Heart left ventricle (tissue), 16 donors: ENCODE measurements at places on chromosomes 13 and 19. TPM values are rescaled to one million over a fixed set of nuclear protein-coding genes. Genes with fewer than 3 reads are reported as not detected.

- H3K36me3 ChIP-seq, result no peaks in the 10 kb centered on the region
- H3K4me3 ChIP-seq, result no peak overlapping the region
- H3K27me3 ChIP-seq, result no peaks in the 10 kb centered on the region
- H3K4me1 ChIP-seq, result peaks cover 41% of the 10 kb centered on the region
These were observed 18.8 kb downstream of the FLT1 start for GRCh38 chr13:28475916-28476725.

- no peaks in the 10 kb centered on the region for H3K27me3 ChIP-seq
- no peak overlapping the region for H3K27ac ChIP-seq
- DNase-seq, result no peak
- peaks cover 8% of the 10 kb centered on the region for H3K4me1 ChIP-seq
- H3K36me3 ChIP-seq, result no peaks in the 10 kb centered on the region
These were observed 109.2 kb downstream of the ZNF486 start for GRCh38 chr19:20276011-20276731.

- no peak overlapping the region for H3K4me3 ChIP-seq
- DNase-seq, result no peak
- no peaks in the 10 kb centered on the region for H3K27me3 ChIP-seq
- no peaks in the 10 kb centered on the region for H3K4me1 ChIP-seq
- no peak overlapping the region for H3K27ac ChIP-seq
- H3K36me3 ChIP-seq, result peaks cover 41% of the 10 kb centered on the region
These were observed 38.0 kb downstream of the PHF11 start for GRCh38 chr13:49533591-49534269.

DNA sequence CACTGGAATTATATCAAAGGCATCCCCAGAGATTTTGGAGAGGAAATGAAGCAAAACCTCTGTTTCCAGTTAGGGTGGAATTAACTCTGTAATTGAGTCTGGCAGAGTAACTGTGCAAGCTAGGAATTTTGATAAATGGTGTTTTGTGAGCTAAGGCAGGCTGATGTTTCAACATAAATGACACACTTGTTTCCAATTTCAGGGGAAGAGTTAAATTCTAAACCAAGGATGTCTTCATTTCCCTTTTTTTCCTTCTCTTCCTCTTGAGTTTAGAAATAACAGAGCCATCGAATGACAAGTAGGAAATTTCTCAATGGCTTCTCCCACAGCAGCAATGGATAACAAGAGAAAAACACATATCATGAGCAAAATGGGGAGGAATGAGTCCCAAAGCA is 131.2 kb downstream of the IRS2 start:
- peak overlapping the region; percentile 48 for H3K27ac ChIP-seq
- DNase-seq, result no peak
- H3K27me3 ChIP-seq, result no peaks in the 10 kb centered on the region
- H3K36me3 ChIP-seq, result no peaks in the 10 kb centered on the region
- no peak overlapping the region for H3K4me3 ChIP-seq
- no peaks in the 10 kb centered on the region for H3K4me1 ChIP-seq

DNA sequence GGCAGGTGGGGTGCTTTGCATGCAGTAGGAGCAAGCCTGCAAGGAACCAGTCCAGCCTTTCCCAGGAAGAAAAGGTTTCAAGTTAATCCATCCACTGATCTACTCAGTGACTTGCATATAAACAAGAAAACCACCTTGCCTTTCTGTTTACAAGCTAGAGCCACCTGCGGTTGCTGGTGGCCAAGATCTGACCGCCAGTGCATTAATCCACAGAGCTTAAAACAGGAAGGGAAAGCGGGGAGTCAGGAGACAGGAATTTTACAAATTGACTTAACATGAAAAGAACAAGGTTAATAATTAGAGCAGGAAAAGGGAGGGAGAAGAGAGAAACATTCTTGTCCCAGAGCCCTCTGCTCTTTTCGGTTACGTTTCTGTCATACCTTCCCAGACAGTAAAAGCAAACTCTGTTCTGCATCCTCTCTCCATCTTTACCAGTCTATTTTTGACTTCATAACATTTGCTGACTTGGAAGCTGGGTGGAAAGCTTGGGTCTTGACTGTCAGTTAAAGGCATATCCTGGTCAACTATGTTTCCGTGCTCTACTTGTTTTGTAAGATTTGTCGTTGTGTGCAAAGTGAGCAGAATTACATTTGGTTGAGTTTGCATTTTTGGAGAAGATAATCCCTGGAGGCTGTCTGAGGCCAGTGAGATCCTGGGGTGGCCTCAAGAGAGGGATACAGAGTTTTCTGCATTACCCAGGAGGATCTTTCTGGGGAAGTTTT is 760.6 kb downstream of the EFNB2 start:
- no peaks in the 10 kb centered on the region for H3K4me1 ChIP-seq
- no peaks in the 10 kb centered on the region for H3K36me3 ChIP-seq
- H3K27me3 ChIP-seq, result no peaks in the 10 kb centered on the region
- no peak overlapping the region for H3K27ac ChIP-seq
- no peak overlapping the region for H3K4me3 ChIP-seq

- peak overlapping the region; percentile 24 for H3K4me3 ChIP-seq
- H3K36me3 ChIP-seq, result no peaks in the 10 kb centered on the region
- H3K4me1 ChIP-seq, result peaks cover 18% of the 10 kb centered on the region
- H3K27me3 ChIP-seq, result no peaks in the 10 kb centered on the region
- DNase-seq, result no peak
These were observed 81.4 kb downstream of the RNASEH2B start for GRCh38 chr13:50990818-50991506.

GRCh38 chr13:104701591-104701990 is 1635.4 kb upstream of the SLC10A2 start:
- no peaks in the 10 kb centered on the region for H3K4me1 ChIP-seq
- DNase-seq, result no peak
- no peak overlapping the region for H3K4me3 ChIP-seq
- H3K36me3 ChIP-seq, result no peaks in the 10 kb centered on the region
- no peak overlapping the region for H3K27ac ChIP-seq

- no peak overlapping the region for H3K4me3 ChIP-seq
- no peak for DNase-seq
- H3K36me3 ChIP-seq, result peaks cover 99% of the 10 kb centered on the region
- no peak overlapping the region for H3K27ac ChIP-seq
- no peaks in the 10 kb centered on the region for H3K4me1 ChIP-seq
- H3K27me3 ChIP-seq, result no peaks in the 10 kb centered on the region
These were observed 16.6 kb downstream of the MED4 start for GRCh38 chr13:48078251-48078656.

DNA sequence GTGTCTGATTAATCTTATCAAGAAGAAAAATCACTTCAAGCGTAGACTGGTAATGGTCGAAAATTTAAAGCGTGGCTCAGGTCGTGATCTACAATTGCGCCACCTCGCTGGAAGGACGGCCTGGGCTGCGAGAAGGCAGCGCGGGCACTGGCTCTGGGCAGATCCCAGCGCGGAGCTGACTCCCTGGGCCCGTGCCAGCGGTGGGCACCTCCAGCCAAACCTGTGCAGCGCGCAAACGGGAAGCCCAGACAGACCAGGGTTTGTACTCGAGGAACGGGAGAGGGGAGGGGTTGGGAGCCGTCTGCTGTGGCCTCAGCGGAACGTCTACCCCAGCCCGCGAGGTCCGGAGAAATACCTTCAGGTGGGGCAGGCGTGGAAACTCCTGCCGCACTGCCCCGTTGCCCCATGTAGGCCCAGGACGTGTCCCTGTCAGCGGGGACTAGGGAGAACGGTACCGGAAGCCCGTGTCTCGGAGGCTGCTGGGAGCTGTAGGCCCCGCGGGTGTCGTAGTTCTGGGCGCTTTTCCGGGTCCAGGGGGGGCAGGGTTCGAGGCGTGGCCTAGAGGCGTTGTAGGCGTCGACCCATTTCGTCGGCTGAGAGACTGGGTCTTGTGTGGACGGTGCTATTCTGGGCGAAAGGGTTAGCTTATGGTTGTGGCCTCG is 21.1 kb downstream of the ZNF274 start:
- H3K27ac ChIP-seq, result no peak overlapping the region
- peaks cover 57% of the 10 kb centered on the region for H3K36me3 ChIP-seq
- no peaks in the 10 kb centered on the region for H3K4me1 ChIP-seq
- H3K27me3 ChIP-seq, result no peaks in the 10 kb centered on the region
- DNase-seq, result no peak

DNA sequence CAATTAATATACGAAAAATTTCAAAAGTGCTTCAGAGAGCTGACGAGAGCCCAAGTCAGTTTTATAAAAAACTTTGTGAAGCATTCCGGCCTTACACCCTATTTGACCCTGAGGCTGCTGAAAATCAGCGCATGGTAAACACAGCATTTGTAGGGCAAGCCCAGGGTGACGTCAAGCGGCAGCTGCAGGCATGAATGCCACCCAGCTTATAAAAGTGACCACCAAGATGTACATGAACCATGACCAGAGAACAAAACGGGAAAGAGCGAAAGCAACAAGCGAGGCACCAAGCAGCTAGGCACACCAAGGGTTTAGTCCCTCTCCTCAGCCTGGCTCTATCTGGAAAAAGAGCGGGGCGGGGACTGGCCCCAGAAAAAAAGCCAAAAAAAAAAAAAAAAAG is 6.0 kb downstream of the SIGLEC11 start:
- no peaks in the 10 kb centered on the region for H3K4me1 ChIP-seq
- H3K27ac ChIP-seq, result no peak overlapping the region
- H3K4me3 ChIP-seq, result no peak overlapping the region

DNA sequence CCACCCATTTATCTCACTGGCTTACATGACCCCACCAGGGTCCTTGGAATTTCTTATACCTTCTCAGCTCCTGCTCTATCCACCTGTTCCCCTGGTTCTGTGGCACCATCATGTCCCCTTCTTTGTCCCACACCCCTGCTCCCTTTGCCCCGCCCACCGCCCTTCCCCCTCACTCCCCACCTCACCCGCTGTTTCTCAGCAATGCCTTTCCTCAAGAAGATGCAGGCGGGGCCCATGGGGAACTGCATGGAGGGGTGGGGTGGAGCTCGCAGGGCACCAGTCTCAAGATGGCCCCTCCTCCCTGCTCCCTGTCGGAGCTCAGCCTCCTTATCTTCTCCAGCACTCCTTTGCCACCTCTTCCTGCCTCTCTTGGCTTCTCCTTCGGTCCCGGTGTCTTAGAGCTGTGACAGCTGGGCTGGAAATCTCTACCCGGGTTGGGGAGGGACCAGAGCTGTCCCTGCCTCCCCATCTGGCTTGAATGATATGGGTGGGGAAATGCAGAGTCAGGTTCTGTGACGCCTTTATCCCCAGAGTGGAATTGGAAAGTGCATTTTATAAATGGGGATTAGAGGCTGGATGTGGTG is at the start of gene CABP5:
Gene CABP5 (minus strand): TSS at position 405 of the 584 bp plus-strand sequence. CDS start 157 bp downstream, at position 248.
- no peak within 1 kb of the TSS for H3K27ac ChIP-seq
- DNase-seq, result no peak
- no peaks in the 10 kb centered on the region for H3K4me1 ChIP-seq
- H3K4me3 ChIP-seq, result no peak within 1 kb of the TSS
- H3K27me3 ChIP-seq, result peaks cover 4% of the 10 kb centered on the region
- peaks cover 14% of the 10 kb centered on the region for H3K36me3 ChIP-seq

DNA sequence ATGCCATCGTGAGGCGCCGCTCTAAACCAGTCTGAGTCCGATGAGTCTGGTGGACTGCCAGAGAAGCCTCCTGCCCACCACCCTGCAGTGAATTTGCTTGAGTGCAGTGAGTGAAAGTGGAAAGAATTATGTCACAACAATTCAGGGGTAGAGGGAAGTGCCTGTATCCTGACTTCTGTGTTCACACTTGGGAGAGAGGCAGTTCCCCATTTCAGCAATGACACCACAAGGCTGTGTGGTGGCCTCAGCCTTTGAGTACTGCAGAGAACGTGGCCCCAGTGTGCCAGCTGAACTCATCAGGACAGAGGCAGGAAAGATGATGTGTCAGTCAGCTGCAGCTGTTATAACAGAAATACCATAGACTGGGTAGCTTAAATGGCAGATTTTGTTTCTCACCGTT is 155.6 kb downstream of the COG6 start:
- H3K27ac ChIP-seq, result no peak overlapping the region
- DNase-seq, result no peak
- H3K27me3 ChIP-seq, result no peaks in the 10 kb centered on the region
- H3K36me3 ChIP-seq, result no peaks in the 10 kb centered on the region
- no peak overlapping the region for H3K4me3 ChIP-seq

DNA sequence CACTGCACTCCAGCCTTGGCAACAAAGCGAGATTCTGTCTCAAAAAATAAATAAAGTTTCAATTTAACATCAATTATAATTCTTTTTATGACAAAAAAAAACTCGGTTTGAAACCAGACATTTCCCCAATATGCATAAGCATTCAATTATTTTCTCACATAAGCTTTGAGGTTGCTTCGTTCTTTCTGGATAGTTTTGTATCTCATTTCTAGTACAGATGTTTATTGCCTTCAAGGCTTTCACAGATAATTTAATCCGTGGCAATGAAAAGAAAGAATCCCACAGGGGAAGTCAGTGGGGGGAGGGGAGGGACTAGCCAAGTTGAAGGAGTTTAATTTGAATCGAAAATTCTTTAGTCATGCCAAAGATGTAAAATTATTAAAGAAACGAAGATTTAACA is 29.6 kb upstream of the TSC22D1 start:
- H3K4me3 ChIP-seq, result no peak overlapping the region
- no peaks in the 10 kb centered on the region for H3K36me3 ChIP-seq
- no peak for DNase-seq
- H3K27ac ChIP-seq, result no peak overlapping the region
- no peaks in the 10 kb centered on the region for H3K4me1 ChIP-seq
- H3K27me3 ChIP-seq, result no peaks in the 10 kb centered on the region

- DNase-seq, result no peak
- peaks cover 52% of the 10 kb centered on the region for H3K4me1 ChIP-seq
These were observed 87.6 kb downstream of the ARHGEF7 start for GRCh38 chr13:111202745-111203144.

GRCh38 chr13:35723821-35724220 is 247.3 kb upstream of the MAB21L1 start:
- no peaks in the 10 kb centered on the region for H3K36me3 ChIP-seq
- H3K4me1 ChIP-seq, result peaks cover 19% of the 10 kb centered on the region
- no peaks in the 10 kb centered on the region for H3K27me3 ChIP-seq
- H3K27ac ChIP-seq, result peak overlapping the region; percentile 77

DNA sequence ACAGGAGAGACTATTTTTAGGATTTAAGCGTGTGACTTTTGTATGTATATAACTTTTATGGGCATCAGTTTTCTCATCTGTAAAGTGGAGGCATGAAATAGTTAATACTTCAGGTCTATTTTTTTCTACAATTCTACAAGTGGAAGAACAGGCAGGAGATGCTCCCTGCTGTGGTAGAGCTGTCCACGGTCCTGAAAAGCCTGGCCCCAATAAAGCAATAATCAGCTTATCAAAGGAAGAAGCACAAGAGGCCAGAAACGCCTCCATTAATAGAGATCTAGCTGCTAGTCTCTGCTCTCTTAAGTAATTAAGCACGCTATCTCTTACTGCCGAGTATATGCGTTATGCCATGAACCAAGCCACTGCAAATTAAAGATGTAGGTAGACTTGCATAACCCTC is 28.0 kb upstream of the WASF3 start:
- no peaks in the 10 kb centered on the region for H3K27me3 ChIP-seq
- H3K4me3 ChIP-seq, result no peak overlapping the region
- H3K36me3 ChIP-seq, result no peaks in the 10 kb centered on the region

The TICAM1 gene
- 4.0 TPM for polyA plus RNA-seq

The POLR2I gene
- 180 TPM for polyA plus RNA-seq

The FGF21 gene
- not detected for polyA plus RNA-seq

The AKAP11 gene
- polyA plus RNA-seq, result 3.8 TPM

The PNMA8B gene
- 0.69 TPM for polyA plus RNA-seq

The GSX1 gene
- not detected for polyA plus RNA-seq

The ONECUT3 gene
- not detected for polyA plus RNA-seq

The ZNF441 gene
- polyA plus RNA-seq, result 2.4 TPM

The RTBDN gene
- polyA plus RNA-seq, result not detected

The DENND1C gene
- polyA plus RNA-seq, result 0.42 TPM

The BRSK1 gene
- 1.6 TPM for polyA plus RNA-seq

The TMEM59L gene
- polyA plus RNA-seq, result 5.1 TPM

The PSG2 gene
- not detected for polyA plus RNA-seq

The PCDH17 gene
- polyA plus RNA-seq, result 0.61 TPM

The ZNF773 gene
- polyA plus RNA-seq, result 4.4 TPM

The ZNF625 gene
- polyA plus RNA-seq, result 1.00 TPM

The PALM gene
- 23.8 TPM for polyA plus RNA-seq

The ZNF98 gene
- polyA plus RNA-seq, result 0.19 TPM
